IMR-90 (cell line): ENCODE measurements at places on chromosomes 11 and 22. TPM values are rescaled to one million over a fixed set of nuclear protein-coding genes. Genes with fewer than 3 reads are reported as not detected.

Gene OR4A16
- polyA plus RNA-seq: not detected in 2 replicates

GRCh38 chr11:12822392-12823022, 148.3 kb downstream of the TEAD1 start:
- no peak for DNase-seq

DNA sequence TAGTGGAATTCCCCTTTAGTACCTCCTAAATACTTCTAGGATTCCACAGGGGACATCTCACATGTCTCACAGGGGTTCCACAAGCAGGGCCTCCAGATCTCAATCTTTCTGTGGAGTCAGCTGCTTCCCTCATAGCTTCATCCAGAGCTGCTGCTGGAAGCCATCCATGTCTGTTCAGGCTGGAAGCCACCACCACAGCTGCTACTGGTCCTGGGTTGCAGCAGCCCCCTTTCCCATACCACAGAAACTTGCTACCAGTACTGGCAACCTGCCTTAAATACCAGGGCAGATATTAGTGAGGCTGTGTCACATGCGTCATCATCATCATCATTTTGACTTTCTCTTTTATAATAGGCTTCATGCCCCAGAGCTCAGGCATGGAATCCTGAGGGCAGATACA, 242.7 kb upstream of the NCAM1 start:
- DNase-seq: no peak

DNA sequence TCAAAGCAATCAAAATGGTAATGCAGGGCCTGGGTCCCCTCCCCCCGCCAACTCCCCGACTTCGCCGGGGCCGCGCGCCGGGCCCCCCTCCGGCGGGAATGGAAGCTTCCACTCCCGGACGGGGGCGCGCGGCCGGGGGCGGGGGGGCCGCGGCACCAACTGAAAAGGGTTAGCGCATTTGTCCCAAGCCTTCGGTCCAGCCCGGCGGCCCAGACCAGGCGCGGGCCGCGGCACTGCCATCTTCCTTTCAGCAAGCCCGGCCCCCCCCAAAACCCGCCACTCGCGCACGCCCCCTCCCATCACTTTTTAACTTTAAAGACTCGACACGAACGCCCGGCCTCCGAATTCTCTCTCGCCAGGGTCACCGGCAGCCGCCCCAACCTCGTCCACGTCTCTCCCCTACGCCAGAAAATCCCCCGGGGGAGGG, 2.8 kb downstream of the PHF21B start:
- no peak for DNase-seq
